Stimulated activated CD4-positive, alpha-beta T cell treated with anti-CD3 and anti-CD28 coated beads, Interleukin-15, amount 100 ng/mL, for 24 hours (primary cell): ENCODE measurements at places on chromosomes 1 and 21.

GRCh38 chr1:172467446-172467845, 23.6 kb upstream of the PIGC start:
- DNase-seq: no peak

GRCh38 chr1:25473653-25474225, 43.0 kb downstream of the MACO1 start:
- DNase-seq: no peak

- DNase-seq: no peak
These were observed 14.9 kb downstream of the PTCH2 start for GRCh38 chr1:44828003-44828651.

GRCh38 chr1:23748016-23748415, 4.7 kb downstream of the ELOA start:
- no peak for DNase-seq

DNA sequence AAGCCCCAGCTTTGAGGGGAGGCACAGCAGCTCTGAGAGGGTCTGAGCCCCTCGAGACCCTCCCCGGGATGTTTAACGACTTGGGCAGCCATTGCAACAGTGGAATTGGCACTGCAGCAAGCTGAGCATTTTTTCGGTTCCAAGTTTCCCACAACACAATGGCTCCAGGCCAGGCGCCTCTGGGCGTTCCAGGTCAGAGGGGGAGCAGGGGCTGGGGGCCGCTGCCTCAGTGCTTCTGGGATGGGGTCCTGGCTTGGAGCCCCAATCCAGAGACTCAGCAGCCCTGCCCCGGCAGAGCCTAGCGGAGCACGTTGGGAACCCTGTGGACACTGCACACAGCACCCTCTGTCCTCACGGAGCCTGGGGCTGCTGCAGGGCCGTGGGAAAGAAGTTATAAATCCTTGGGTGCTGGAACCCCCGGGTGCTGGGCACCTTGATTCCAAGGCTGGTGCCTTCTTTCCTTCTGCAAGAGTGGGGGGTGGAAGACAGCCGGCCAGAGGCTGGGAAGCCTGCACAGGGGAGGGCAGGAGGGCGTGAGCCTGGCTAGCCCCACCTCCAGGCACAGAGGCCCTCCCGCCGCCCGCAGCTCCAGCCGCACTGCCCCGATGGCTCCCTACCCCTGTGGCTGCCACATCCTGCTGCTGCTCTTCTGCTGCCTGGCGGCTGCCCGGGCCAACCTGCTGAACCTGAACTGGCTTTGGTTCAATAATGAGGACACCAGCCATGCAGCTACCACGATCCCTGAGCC, 50.1 kb downstream of the COL18A1 start:
- no peak for DNase-seq

GRCh38 chr21:38351176-38351959, 94.6 kb downstream of the KCNJ15 start:
- DNase-seq: no peak

- DNase-seq: no peak
These were observed 87.0 kb upstream of the GALNT2 start for GRCh38 chr1:229980009-229980408.

DNA sequence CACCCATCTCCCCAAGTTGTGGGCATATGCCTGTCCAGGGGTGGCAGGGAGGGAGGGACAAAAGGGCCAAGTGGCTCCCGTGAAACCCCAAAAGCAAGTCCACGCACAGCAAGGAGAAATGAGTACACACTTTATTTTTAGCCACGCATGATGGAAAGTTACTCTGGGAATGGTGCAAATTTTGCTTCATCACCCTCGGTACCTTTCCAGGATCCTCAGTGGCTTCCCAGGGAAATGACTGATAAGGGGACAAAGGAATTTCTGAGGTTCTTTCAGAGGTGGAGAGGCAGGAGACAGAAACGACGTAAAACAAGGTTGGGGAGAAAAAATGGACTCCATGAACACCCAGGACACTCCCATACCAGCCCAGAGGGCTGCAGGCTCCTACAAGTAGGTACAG, 65.8 kb downstream of the SSBP3 start:
- no peak for DNase-seq

GRCh38 chr1:169786974-169787373, 7.7 kb downstream of the METTL18 start:
- no peak for DNase-seq

GRCh38 chr1:69738458-69739250, 170.9 kb downstream of the LRRC7 start:
- no peak for DNase-seq

DNA sequence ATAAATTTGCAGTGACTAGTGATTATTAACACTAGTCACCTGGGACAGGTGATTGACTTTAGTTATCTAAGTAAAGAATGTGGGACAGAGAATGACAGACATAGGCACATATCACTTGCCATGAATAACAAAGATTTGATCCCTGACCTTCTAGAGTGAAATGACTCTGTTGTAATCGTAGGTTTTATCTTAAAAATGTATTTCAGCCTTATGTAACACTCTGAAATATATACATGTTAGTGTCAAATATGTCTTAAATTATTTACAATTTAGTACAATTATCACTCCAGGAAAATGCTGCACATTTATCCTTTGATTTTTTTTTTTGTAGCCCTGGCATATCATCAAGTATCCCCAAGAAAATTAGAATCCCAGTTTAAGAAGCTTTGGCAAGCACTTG, 186.4 kb upstream of the PTGFR start:
- DNase-seq: no peak
